ENCODE measurements at places on chromosomes 3 and 15.

DNA sequence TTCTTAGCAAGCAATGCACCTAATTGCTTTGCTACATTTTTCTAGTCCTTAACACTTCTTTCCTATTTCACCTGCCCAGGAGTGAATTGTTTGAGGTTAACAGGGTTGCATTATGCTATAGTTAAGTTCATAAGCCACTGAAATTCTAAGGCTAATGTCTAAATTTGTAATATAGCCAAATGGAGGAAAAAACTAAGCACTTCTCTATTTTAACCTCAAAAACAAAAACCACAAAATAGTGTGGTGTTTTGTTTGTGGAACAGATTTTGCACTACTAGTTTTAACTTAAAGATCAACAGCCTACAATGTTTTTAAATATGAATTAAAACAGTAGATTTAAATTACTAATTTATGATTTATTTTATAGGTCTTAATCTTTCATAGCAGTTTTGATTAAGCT, 5.5 kb downstream of the ATOSA start:
- no peak for DNase-seq

- DNase-seq = peak; percentile 32
Measured at GRCh38 chr15:74723754-74724334, 1.5 kb downstream of the CYP1A1 start.

DNA sequence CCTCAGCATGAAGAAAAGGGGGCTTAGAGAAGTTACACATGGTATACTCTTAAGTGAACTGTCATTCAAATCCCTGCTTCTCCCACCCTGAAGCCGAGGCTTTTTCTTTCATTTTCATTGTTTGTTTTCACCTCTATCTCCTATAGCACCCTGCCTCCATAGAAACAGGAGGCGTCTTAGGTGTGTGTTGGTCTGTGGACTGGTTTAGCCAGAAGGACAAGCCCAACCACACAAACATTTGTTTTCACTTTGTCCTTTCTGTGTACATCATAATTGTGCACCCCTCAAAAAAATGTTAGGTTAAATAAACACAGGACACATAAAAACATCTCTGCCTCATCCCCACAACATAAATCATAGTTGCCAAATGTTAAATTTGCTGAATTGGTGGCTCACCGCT, 73.3 kb upstream of the UBE2E2 start:
- no peak for DNase-seq

- no peak for DNase-seq
Measured at GRCh38 chr15:95839367-95839782, 491.1 kb upstream of the NR2F2 start.

GRCh38 chr3:45227946-45228345, 1.9 kb upstream of the TMEM158 start:
- DNase-seq = no peak

DNA sequence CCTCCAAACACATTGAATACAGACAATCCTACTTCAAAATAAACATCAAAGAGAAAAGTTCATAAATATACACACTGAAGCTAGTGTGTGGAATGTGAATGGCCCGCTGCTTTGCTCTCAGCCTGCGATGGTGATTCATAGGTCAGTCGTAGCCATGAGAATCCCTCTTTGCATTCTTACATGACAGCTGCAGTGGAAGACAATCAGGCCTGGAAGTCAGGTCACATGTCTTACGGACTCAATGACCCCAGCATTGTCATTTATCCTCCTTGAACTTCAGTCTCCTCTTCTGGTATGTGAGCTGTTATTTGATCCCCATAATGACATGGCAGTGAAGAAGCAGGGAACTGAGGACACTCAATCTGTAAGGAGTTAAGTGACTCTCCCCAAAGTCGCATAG, 217.8 kb upstream of the EOMES start:
- DNase-seq = no peak

DNA sequence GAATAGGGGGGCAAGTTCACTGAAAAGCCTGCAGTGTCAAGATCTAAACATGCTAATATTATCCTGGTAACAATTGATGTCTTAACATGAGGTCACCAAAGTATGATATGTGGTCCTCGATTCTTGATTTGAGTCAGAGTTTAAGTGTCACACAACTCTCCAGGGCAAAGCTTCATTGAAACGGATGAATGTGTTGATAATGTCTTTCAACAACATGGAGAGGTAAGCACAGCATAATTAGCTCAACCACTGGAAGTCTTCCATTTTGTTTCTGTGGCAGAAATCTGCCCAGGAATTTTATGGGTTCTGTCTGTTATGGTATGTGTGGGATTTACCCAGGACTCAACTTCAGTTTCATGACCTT, 591.5 kb downstream of the ZNF385D start:
- DNase-seq = no peak

- no peak for DNase-seq
Measured at GRCh38 chr15:58762731-58763130, 8.4 kb upstream of the MINDY2 start.

DNA sequence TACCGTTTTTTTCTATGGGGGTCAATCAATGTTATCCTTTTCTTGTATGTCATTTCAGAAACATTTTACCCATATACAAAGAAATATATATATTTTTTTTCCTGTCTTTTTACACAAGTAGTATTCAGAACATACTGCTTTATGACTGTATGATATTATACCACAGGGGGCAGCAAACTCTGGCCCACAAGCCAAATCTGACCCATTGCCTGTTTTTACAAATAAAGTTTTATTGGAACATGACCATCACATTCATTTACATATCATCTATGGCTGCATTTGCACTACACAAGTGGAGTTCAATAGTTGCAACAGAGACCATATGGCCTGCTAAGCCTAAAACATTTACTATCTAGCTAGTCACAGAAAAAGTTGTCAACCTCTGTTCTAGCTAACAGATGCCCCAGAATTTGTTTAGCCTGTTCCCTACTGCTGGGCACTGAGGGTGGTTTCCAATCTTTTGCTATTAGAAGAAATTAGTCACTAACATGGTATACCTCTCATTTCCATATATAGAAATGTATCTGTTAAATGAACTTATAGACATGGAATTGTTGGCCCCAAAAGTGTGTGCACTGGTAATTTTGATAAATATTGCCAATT, 57.7 kb downstream of the BFSP2 start:
- DNase-seq = no peak

DNA sequence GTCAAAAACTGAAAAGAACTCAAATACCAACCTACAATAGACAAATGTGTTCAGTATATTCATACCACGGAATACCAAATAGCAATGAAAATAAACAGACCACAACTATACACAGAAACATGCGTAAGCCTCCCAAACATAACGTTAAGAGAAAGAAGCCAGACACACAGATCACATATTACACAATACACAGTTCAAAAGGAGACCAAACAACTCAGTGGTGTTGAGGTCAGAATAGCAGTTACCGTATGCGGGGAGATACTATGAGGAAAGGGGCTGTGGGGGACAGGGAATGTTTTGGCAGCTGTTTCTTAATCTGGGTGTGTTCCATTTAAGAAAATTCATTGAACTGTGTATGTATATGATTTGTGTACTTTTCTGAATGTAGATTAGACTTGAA, 6.6 kb downstream of the OSBPL10 start:
- DNase-seq = no peak

- DNase-seq = no peak
Measured at GRCh38 chr3:46058981-46059380, 31.7 kb upstream of the XCR1 start.

DNA sequence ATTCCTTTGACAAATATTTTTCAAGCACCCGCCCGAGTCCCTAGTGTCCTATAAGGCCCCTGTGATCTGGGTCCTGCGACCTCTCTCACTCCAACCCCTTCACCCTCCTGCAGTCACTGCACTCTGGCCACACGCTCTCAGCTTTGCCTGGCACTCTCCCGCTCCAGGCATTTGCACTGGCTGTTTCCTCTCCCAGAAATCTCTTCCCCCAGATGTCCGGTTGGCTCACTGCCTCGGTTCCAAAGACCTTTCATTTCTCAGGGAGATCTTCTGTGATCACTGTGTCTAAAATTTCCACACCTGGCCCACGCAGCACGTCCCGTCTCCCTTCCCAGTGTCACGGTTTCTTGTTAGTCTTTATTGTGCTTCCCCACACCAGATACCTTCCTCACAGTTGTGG, 97.4 kb downstream of the WNT7A start:
- DNase-seq = no peak

DNA sequence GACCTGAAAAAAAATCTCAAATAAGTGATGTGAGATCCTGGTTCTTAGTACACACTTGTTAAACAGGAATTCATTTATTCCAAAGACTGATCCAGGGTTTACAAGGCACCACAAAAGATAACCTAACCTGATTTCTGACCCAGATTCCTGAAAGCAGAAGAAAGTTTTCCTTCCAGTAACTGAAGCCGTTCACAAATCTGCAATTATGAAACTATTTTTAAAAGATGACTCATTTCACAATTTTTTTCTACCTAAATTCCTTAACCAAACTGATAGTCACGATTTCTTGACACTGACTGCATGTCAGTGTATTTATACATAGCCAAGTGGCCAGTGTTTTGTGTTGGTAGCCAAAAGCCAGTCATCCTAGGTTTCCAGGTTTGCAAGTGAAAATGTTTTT, 17.1 kb downstream of the SLC9A9 start:
- no peak for DNase-seq

DNA sequence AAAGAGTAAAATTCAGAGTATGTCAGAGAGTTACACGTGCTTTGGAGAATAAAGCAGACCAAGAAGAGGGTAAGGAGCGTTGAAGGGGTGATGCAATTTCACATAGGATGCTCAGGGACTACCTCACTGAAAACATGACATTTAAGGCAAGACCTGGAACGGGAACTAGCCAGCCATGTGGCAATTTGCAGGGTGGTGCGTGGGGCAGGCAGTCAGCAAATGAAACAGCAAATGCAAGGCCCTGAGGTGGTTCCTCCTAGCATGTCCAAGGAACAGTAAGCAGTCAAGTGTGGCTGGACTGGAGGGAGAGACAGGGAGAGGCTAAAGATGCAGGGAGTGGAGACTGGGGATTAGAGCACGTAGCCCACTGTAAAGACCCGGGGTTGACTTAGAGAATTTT, 146.1 kb upstream of the LPP start:
- DNase-seq = no peak

DNA sequence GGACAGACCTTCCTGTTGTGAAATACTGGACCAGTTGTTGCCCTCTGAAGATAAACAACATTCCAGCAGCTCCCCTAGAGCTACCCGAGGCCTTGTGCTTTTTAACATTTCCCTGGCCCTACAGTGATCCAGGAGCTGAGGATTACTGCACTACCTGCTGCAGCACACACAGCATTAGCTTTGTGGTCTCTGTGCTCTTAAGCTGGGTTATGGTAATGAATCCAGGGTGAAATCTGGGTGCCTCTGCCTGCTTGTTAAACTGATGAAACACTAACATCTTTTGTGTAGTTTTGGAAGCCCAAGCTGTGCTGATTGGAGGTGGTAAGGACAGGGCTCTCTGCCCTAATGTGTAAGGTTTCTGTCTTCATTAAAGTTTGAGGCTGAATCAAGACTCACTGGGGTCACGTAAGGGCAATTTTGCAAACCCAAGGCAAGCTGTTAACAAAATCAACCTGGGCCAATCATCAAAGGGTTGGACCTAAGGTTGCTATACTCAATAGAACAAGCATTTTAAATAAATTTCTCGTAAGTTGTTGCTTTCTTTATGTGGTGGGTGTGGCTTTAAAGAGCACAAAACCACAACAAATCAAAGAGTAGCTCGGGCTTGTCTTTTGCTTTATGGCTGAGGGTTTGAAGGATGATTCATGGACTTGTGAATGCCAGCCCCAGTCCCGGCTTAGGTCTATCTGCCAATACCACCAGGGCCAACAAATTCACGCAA, 183.9 kb downstream of the TPRG1 start:
- no peak for DNase-seq

- DNase-seq = no peak
Measured at GRCh38 chr15:58357529-58358476, 74.0 kb upstream of the LIPC start.

GRCh38 chr3:76352051-76352450, 566.7 kb upstream of the ZNF717 start:
- no peak for DNase-seq

GRCh38 chr3:147551491-147551890, 142.3 kb downstream of the ZIC1 start:
- DNase-seq = no peak

- no peak for DNase-seq
Measured at GRCh38 chr3:195284842-195285241, 13.9 kb upstream of the XXYLT1 start.

DNA sequence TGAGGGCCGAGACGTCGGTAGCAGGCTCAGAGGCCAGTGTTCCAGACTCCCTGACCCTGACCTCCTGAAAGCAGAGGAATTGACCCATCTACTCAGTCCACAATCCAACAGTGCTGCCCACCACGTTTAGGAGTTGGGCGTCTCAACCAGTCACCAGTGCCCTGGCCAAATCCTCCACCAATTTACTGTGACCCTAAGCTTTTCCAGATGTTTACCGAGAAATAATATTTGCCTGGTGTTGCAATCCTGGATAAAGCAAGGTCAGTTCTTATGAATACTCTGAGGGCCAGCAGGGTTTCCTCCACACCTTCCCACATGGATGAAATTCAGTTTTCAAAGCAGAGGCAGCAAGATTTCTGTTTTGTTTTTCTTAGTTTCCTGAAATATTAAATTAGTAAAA, 7.5 kb upstream of the APOD start:
- DNase-seq = no peak

DNA sequence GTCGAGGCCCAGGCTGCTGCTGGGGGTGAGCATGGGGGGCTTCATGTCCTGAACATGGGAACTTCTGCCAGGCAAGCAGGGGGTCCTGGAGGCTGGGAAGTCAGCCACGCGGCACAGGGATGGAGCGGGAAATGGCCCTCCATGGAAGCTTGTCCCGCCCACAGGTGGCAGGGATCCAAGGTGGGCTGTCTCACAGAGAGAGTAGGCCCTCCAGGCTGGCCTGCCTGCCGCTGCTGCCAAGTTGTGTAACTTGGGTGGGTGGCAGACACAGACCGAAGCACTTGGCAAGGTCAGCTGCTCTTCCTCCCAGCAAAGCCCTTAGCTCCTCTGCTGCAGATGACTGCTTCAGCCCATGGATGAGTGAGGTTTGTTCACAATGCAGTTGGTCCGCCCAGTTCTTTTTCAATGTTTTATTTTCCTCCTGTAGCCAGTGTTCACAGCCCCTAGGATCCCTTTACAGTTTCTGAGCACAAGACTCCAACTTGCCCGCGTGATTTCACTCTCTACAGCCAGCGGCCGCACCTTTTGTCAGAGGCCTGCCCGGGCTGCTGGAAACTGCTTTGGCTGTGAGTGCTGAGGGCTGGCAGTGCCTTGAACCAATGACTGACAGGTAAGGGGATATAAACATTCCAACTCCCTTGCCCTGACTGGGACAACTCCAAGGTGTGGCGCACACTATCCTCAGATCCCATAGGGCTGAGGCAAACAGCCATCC, 26.7 kb downstream of the HCN4 start:
- DNase-seq = peak; percentile 45

- no peak for DNase-seq
Measured at GRCh38 chr15:100784493-100785180, 95.0 kb upstream of the ALDH1A3 start.
